Activated CD4-positive, alpha-beta T cell treated with anti-CD3 and anti-CD28 coated beads for 1 hour (primary cell): ENCODE measurements at places on chromosomes 12 and 14.

- DNase-seq = no peak
These were observed 17.6 kb downstream of the BDKRB1 start for GRCh38 chr14:96273629-96274028.

DNA sequence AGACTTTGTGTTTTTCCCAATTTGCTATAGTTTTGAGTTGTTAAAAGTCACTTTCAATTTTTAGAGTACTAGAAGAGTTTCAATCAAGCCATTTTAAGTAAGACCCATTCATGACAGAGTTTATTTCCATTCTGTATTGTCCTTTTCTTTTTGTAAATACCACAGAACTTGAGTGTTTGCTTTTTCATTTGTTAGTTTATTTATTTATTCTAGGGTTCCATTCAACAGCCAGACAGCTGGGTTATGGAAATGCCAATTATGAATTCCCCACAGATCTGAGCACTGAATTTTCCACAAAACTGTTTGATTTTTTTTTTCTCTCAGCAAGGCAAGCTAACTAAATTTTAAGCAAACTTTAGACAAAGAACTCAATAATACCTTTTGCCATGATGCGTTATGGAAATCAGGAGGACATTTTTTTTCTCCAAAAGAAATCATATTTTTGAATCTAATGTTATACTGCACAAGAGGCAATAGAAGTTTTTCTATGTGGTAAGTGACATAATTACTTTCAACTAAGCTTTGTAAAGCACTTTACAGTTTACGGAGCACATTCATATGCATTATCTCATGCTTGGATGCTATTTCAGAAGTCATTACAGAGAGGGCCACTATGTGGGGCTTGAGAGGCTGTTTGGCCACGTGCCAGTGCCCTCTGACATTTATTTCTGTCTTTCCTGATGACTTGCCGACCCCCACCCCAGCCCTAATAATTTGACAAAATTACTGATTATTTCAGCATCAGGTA lies 181.5 kb downstream of the VRK1 start:
- no peak for DNase-seq

- DNase-seq = peak; percentile 57
These were observed 12.8 kb downstream of the STX2 start for GRCh38 chr12:130826151-130826801.

DNA sequence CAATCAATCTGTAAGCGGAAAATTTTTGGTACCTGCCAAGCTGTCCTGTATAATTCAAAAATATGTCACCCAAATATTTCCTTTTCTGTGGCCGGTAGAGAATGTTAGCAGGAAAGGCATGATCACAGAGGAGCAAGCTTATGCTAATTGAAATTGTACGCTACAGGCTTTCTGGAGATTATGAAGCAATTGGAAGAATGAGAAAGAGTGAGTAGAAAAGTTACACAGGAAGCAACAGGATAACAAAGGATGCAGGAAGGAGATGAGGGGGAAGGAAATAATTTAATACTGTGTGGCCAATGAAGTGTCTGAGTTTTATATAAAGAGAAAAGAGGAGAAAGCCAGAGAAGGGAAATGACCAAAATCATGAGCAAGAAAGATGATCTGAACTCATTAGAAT lies 627.2 kb upstream of the STXBP6 start:
- DNase-seq = no peak

DNA sequence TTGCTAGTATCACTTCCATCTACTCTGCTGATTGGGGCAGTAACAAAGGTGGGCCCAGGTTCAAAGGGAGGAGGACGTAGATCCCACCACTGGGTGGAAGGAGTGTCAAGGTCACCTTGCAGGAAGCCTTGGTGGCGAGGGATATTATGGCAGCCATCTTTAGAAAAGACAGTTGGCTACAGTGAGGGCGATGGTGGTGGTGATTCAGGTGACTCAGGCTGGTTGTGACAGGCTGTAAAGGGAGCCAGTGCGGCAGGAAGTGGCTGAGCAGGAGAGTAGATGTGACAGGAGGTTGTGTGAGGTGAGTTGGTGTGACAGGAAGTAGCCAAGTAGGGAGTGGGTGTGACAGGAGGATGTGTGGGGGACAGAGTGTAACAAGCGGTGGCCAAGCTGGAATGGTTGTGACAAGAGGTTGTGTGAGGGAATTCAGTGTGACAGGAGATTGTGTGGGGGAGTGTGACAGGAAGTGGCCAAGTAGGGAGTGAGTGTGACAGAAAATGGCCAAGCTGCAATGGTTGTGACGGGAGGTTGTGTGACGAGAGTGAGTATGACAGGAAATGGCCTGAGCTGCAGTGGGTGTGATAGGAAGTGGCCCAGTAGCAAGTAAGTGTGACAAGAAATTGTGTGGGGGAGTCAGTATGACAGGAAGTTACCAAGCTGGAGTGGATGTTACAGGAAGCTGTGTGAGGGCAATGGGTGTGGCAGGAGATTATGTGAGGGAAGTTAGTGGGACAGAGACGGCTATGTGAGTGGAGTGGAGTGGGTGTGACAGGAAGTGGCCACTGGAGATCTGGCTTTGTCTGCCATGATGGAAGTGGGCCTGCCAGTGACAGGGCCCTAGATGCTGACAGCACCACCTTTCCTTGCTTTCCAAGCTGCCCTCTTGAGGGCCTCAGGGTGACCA lies 136.5 kb upstream of the MYL2 start:
- DNase-seq = peak; percentile 29

GRCh38 chr14:55921511-55921910 lies 196.7 kb upstream of the PELI2 start:
- no peak for DNase-seq

DNA sequence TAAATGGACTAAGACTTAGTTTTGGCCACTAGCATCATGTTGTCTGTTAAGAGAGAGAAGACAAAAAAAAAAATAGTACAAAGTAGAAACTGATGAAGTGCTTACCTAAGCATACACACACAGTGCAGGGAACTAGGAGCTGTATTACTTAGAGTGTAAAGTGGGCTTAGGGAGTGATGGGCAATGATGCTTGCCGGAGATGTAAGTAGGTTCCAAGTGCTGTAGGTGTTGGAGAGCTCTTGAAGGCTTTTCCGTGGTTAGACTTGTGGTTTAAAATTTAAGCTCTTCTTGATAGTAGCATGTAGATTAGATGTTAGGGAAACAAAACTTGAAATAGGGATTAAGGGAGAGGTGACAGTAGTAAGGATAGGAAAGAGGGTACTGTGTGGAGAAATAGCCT lies 34.7 kb downstream of the MIA2 start:
- no peak for DNase-seq

DNA sequence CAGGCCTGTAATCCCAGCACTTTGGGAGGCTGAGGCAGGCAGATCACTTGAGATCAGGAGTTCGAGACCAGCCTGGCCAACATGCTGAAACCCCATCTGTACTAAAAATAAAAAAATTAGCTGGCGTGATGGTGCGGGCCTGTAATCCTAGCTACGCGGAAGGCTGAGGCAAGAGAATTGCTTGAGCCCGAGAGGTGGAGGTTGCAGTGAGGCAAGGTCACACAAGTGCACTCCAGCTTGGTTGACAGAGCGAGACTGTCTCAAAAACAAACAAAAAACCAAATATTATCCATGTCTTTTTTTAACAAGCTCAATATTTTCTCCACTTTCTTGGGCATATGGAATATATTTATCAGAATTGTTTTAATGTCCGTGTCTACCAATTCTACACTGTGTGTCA lies 89.6 kb downstream of the LMNTD1 start:
- no peak for DNase-seq

DNA sequence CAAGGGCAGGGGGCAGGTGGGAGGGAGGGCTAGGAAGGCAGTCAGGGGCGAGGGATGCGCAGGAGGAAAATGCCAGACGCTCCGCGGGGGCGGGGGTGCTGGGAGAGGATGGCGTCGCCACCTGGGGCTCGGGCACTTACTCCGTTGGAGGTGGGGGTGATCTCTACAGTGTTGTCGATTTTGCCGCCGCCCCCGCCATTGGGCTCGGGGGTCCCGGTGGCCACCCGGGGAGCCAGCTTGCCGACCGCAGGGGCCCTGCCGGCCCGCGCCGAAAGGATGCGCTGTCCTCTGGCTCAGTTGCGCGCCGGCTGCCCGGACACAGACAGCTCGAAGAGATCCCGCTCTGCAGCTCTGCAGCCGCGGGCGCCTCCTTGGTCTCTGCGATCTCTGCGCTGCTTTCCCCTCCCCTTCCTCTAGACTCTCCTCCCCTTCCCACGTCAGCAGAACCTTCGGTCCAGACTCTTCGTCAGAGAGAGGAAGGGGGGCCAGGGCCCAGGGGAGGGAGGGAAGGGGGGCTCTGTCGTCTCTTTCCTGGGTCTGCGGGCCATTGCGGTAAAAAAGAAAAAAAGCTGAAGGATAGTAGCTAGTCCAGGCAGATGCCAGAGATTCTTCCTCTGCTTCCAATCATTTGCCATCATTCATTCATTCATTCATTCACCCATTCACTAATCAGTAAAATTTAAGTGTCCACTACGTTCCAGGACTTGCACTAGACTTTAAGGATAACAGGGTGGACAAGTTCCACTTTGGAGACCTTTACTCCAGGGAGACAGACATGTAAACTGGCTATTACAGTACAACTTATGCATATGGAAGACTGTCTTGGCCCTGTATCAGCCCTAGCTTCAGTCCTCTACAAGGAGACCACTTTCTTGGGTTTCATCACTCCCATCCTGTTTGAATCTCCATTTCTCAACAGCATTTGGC lies at the start of gene SLC22A17:
Gene SLC22A17 (minus strand): TSS at position 382 of the 927 bp plus-strand sequence.
- DNase-seq = peak; percentile 45

DNA sequence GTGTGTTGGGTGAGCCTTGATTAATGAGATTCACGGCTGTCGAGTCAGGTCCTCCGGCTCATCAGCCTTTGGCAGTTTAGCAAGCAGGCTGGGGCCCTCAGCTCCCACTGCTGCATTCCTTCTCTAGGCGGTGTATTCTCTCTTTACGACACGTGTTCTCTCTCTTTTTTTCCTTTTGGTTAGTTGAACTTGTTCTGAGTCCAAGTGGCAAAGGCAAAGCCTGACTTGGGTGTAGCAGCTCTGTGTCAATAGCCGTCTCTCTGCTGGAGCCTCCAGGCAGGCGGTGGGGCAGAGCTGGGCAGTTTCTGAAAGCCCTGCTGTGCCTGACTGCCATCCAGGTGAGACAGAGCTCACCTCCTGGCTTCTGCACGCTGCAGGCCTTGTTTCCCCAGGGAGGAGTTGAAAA lies 46.6 kb downstream of the SUSD6 start:
- no peak for DNase-seq

DNA sequence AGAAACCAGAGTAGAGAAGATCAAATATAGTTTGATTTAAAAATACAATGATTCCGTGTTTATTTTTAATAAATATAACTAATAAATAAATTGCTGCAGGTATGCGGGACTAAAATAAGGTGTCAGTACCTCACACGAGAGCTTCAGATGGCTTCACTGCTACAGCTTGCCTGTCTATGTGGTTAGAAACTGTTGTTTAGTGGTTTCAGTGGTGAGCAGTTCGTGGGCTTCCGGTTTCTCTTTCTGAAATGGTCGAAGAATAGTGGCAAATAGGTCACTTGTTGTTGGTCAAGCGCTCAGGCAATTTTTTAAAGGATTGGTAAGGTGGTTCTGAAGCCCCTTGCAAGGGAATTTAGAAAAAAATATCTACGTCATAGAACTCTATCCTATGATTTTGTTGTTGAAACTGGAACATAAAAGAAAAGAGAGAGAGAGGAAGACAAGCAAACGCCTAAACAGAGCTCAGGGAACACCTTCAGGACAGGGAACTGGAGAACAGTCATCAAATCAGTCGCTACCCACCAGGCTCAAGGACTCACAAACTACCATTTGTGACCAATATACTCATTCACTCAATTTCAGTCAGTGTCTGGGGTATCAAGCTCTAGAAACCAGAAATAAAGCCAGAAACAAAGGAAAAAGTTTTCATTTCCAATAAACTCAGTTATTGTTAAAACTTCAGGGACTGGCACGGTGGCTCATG lies 31.3 kb downstream of the GABARAPL1 start:
- DNase-seq = no peak

GRCh38 chr14:92702441-92702918 lies 45.9 kb downstream of the LGMN start:
- DNase-seq = no peak

DNA sequence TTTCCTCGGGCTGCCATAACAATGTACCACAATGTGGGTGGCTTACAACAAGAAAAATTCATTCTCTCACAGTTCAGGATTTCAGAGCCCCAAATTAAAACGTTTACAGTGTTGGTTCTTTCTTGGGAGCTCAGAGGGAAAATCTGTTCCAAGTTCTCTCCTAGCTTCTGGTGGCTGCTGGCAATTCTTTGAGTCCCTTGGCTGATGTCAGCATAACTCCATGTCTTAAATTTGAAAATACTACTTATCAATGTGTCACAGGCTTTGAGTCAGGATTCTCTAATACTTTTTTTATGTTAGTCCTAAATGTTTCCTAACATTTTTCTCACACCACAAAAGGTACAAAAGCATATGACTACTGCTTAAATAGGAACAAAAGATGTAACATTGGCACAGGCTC lies 198.4 kb upstream of the ATXN7L3B start:
- no peak for DNase-seq

DNA sequence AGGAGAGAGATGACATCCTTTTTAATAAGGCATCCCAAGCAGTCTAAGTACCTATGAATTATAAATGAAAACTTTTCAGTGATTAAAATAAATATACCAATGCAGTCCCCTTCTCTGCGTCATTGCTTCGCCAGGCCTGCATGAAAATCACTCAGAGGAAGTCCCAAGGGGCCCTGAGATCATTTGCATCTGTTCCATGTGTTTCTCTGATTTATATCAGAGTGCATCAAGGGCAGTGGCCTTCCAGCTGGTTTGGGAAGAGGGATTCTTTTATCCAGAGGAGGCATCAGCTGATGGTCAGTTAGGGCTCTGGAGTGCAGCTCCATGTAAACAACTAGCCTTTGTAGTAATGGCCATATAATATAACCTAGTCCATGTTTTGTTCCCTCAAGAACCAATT lies 210.1 kb downstream of the RGS6 start:
- no peak for DNase-seq

DNA sequence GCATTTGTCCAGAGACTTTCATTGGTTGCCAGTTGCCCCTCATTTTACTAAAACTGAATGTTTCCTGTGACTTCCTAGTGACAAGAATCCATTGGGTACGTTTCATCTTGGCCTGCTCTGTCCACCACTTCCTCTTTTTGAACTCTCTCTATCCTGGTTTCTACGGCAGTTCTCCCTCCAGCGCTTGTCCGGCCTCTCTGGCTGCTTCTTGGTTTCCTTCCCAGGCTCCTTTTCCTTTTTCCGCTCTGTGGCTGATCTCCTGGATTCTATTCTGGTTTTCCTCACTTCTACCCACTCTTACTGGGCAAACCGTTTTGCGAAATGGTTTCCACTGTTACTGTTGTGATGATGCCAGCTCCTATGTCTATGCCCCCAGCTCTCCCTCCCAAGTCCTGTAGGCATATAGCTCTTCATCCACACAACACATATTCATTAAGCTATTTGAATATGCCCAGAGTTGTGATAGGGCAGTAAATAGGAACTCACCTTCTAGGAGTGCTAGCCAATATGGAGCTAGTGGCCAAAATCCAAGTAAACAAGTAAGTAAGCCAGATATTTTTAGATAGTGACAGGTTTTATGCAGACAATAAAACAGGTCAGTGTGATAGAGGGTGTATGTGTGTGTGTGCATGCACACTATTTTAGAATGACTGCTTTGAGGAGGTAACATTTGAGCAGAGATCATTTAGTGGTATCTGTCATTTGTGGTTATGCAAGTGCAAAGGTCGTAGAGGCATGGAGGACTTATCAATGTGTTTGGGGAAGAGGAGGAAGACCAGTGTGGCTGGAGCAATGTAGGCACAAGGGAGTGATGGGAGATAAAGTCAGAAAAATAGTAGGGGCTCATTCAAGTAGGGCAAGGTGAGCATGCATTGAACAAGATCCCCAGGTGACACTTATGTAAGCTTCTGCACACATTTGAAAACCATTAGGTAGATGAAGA lies 27.9 kb upstream of the CTDSP2 start:
- no peak for DNase-seq
